WERI-Rb-1 (cell line): ENCODE measurements at places on chromosomes 12 and 14.
A peak's percentile ranks its signal among the peaks of the same experiment; 100 is the strongest.

DNA sequence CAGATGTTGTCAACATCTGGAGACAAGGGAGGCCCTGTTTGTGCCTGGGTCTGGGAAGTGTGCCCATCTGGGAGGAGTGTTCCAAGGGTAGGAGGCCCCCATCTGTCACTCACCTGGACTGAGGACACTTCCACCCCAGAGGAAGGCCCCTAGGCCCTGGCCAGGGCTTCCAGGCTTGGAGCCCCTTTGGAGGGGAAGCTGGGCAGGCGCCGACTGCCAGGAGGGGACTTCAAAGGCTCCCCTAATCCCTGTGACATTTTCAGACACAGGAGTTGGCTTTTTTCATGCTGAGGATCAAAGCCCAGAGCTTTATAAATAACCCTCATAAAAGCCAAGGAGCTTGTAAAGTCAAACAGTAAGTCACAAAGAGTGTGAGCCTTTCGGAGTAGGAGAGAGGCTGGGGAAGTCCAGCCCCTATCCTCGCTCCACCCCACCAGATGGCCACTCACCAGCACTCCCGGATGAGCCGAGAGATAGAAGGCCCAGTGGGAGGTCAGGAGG lies 17.6 kb upstream of the FAM222A start:
- peak; percentile 88 for DNase-seq

GRCh38 chr12:1471224-1471623 lies 123.2 kb downstream of the FBXL14 start:
- DNase-seq, result no peak

GRCh38 chr12:67034110-67034879 lies 234.9 kb upstream of the CAND1 start:
- DNase-seq, result no peak

DNA sequence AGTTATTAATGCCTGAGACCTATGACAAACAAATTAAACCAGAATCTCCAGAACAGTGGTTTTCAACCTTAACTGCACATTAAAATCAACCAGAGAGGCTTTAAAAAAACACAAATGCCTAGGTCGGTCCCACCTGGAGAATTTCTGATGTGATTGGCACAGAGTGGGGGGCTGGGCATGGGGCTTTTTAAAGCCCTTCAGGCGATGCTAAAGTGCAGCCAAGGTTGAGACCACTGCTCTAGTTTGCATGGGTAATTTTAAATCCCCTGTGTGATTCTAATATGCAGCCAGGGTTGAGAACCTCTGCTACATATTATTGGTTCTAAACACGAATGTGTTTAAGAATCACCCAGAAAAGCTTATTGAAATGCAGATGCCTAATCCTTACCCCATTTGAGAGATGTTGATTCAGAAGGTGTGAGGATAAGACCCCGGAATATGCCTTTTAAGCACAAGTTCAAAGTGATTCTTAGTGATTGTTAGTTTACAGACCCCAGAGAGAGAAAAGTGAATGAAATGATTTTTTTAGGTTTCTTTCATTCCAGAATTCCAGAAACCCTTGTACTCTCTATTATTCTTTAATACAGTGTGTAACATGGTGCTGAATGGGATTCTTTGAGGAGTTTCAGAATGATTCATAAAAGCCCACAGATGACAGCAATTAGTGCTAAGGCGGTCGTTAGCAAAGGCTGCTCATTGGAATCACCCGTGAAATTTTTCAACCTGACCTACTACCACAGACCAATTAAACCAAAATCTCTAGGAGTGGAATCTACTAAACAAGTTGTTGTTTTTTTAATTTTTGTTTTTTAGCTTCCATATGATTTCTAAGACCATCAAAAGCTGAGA lies 44.9 kb downstream of the LIN7A start:
- no peak for DNase-seq

DNA sequence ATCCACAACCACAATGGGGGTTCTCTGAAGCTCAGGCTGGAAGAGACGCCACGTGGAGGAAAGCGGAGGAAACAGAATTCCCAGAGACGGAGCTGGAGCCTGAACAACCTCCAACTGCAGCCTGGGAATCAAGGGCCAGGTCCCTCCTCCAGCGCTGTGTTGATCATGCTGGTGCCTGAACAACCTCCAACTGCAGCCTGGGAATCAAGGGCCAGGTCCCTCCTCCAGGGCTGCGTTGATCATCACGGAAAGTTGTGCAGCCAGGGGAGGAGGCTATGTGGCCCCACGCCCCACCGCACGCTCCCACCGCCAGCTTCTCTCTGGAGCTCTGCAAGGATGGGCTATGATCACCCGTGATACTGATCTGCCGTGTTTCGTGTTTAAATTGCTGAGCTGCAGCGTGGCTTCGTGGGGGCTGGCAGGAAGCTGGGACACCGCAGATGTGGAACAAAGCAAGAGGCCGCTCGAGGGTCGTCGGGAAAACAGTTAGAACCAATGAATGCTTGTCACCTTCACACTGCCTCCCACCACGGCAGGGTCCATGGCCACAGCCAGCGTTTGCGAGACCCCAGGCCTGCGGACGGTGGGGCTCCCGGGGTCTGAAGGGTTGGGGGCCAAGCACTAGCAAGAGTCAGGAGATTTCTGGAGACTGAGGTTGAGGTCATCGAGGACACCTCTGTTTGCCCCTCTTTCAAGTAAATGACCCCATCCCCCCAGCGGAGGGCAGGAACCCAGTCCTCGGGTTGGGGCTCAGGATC lies 51.8 kb upstream of the FBRSL1 start:
- DNase-seq, result no peak

DNA sequence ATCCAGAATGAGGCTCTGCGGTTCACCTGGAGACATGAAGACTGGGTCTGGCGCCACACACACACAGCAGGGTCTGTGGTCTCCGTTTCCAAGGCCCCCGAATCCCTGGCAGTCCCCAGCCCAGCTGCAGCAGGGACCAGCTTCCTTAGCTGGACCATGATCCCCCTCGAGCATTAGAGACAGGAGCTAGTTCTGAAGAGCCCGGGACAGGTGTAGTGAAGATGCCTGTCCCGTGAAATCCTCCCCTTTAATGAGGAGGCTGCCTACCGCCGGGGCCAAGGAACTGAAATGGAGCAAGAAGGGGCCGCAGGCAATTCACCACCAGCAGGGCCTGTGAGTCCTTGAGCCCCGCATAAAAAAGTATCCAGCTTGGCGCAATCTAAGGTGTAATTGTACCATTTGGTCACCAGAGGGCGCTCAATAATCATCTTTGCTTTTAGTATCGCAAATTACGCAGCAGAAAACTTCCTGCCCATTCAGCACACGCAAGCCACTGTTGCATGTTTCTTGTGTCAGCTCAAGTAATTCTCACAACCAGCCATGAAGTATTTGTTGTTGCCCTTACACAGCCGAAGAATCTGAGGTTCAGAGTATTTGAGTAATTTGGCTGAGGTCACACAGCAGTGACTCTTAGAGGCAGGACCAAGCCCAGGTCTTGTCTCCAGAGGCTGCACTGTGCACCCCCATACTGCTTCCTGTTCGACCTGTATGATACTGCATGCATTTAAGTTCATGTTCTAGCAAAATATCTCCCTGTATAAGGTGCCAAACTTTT lies 54.3 kb upstream of the PPP2R5C start:
- DNase-seq, result peak; percentile 49

DNA sequence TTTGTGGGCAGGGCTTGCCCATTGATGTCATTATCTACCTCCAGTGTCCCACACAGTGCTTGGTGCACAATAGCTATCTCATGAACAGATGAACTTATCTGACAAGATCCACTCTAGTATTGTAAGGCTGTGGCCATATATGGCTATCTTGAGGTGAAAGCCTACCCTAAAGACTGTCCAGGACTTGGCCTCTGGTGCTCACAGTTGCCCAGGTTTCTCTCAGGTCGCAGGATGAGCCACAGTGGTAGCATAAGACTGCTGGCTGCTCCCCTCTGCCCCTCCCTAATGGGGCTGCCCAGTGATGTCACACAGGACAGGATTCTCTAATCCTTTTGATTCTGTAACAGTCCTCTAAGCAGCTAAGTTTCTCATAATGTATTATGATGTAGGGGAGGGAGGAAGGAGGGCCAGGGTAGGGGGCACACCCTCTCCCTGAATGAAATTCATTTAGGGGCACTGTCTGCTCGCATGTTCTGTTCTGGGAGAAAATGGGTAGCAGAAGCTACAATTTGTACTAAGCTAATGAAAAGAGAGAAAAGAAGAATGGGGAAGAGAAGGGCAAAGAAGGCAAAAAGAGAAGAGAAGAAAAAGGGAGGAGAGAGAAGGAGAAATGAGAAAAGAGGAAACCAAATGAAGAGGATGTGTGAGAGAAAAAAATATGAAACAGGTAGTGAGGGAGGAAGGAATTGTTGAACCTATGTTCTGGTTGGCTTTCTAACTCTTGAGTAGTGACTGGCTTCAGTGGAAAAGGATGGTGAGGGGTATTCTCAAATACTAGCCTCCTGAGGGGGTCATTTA lies 3.4 kb upstream of the PPM1A start:
- peak; percentile 82 for DNase-seq

DNA sequence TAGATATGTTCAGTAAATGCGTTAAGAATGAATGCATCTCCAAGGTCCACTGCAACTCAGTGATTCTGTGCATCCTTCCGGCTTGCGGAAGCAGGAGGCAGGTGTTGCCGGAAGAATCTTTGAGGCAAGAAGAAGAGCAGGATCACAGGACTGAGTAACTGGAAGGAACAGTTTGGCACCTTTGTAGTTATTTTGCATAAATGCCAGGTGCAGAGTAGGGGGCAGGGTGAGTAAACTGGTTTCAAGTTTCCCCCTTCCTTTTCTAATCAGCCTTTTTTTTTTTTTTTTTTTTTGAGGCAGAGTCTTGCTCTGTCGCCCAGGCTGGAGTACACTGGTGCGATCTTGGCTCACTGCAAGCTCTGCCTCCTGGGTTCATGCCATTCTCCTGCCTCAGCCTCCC lies 22.3 kb downstream of the DYRK4 start:
- DNase-seq, result no peak

- no peak for DNase-seq
These were observed 6.0 kb upstream of the SLC38A2 start for GRCh38 chr12:46378530-46378929.

- no peak for DNase-seq
These were observed 13.9 kb downstream of the SETD3 start for GRCh38 chr14:99466758-99467157.

DNA sequence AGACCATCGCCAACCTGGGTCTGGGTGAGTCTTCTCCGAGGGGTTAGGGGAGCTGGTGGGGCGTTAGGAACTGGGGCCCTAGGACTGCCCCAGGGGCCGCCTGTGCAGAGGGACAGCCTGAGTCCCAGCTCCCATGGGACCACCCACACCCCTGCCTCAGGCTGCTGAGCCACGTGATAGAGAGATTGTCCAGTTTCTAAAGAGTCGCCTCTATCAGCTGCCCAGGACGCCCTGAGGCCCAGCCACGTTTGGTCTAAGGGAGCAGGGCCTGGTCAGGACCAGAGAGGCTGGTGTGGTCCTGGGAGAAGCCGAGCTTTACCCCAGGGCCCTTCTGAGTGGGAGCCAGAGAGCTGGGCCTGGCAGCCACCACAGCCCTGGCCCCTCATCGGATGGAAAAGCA lies 107.1 kb downstream of the LGMN start:
- no peak for DNase-seq

DNA sequence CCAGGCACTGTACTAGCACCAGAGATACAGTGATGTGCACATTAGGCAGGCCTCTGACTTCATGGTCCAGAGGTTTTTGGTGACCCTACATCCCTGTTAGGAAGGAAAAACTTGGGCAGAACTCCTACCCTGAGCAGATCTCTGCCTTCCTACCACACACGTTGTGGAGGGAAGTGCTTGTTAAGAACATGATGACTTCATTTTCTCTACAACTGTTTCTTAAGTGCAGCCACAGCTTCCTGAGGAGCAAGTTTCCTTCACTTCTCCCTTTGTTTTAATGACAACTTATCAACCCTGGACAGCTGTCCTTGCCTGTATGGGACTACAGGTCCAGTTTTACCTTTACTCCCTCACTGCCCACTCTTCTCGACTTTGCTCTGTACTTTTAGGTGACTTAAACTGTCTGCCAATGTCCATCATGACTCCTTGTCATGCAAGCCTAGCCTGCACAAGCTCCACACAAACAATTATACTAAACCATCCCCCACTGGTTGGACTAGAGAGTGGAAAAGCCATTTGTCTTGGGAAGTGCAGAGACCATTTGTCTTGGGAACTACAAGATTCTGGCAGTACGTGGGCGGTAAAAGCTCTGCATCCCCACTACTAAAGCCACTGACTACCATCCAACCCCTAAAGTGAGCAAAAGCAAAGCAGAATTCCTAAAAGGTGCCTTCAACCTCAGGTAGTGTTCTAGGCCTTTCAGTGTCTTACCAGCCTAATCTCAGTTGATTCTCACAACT lies 359.8 kb downstream of the EGLN3 start:
- no peak for DNase-seq

- DNase-seq, result no peak
These were observed 17.6 kb downstream of the CCDC88C start for GRCh38 chr14:91399868-91400640.

GRCh38 chr12:401235-402028 lies at the start of gene CCDC77:
Gene CCDC77 (plus strand): TSS chr12:401644. CDS start chr12:409384, 7,740 bp downstream.
- DNase-seq, result peak; percentile 90

- DNase-seq, result no peak
These were observed 152.2 kb upstream of the CNOT2 start for GRCh38 chr12:70091021-70091521.
